ENCODE measurements at places on chromosomes 5 and 9. TPM values are rescaled to one million over a fixed set of nuclear protein-coding genes. Genes with fewer than 3 reads are reported as not detected.

DNA sequence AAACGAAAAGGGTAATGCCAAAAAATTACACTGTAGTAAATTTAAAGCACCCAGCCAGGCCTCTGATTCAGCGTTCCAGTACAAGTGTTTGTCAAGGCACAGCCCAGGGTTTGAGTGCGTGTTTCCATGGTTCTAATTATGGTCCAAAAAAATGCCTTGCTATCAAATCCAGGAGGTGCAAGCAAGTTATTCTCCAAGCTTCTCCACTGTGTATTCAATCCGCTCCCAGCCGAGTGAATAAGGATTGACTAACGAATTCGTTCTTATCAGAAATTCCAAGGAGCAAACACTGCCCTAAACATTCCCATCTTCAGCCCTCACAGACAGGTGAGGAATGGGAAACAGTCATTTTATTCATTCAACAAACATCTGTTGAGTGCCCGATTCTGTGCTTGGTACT lies 103.3 kb upstream of the WWC1 start:
- H3K4me3 ChIP-seq = no peak overlapping the region
- H3K27me3 ChIP-seq = no peaks in the 10 kb centered on the region
- H3K4me1 ChIP-seq = peaks cover 20% of the 10 kb centered on the region
- no peak overlapping the region for H3K27ac ChIP-seq
- H3K36me3 ChIP-seq = no peaks in the 10 kb centered on the region

Gene RIMOC1
- 32.7 TPM for total RNA-seq

Gene SLC6A19
- total RNA-seq = not detected

GRCh38 chr5:151257731-151258181 lies 4.8 kb downstream of the GM2A start:
- H3K27me3 ChIP-seq = no peaks in the 10 kb centered on the region
- peaks cover 6% of the 10 kb centered on the region for H3K4me1 ChIP-seq
- no peak overlapping the region for H3K27ac ChIP-seq
- no peaks in the 10 kb centered on the region for H3K36me3 ChIP-seq

Gene MEIKIN
- not detected for total RNA-seq

- H3K36me3 ChIP-seq = no peaks in the 10 kb centered on the region
- DNase-seq = no peak
- H3K27me3 ChIP-seq = no peaks in the 10 kb centered on the region
- no peak overlapping the region for H3K4me3 ChIP-seq
- H3K4me1 ChIP-seq = peaks cover 18% of the 10 kb centered on the region
These were observed 97.3 kb upstream of the DMRT1 start for GRCh38 chr9:744046-744712.

Gene PCDHB3
- total RNA-seq = 6.7 TPM

Gene PCDHGC5
- 1.3 TPM for total RNA-seq

DNA sequence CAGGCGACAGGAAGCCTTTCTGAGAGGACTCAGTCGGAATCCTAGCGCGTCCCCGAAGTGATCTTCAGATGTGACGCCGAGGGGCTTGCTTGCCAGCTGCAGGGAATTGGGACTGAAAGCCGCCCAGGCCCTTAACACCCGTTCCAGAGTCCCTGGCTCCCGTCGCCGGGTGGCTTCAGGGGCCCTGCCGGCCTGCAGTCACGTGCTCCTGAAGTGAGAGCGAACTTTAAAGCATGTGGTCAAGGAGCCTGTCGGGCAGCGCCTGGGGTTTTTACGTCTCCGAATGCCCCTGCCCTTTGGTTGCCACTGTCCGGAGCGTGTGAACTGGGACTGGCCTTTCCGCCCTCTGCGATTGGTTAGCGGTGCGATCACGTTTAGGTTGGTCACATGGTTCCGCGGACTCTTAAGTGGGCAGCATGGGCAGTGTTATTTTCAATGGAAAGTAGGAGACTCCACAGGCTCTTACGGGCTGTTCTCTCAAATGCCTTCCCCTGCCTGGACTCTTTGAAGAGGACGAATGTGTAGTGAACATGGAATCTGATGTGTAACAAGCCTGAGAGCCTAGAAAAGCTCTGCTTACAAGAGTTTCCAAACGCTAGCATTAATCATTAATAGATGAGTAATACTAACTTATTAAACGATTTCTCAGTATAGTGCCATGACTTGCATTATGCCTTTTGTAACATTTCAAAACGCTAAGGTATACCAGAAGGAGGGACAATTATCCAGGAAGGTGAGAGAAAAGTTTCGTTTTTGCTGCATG lies 1.9 kb downstream of the VLDLR start:
- peaks cover 46% of the 10 kb centered on the region for H3K27me3 ChIP-seq
- H3K27ac ChIP-seq = no peak overlapping the region
- H3K4me1 ChIP-seq = peaks cover 5% of the 10 kb centered on the region

DNA sequence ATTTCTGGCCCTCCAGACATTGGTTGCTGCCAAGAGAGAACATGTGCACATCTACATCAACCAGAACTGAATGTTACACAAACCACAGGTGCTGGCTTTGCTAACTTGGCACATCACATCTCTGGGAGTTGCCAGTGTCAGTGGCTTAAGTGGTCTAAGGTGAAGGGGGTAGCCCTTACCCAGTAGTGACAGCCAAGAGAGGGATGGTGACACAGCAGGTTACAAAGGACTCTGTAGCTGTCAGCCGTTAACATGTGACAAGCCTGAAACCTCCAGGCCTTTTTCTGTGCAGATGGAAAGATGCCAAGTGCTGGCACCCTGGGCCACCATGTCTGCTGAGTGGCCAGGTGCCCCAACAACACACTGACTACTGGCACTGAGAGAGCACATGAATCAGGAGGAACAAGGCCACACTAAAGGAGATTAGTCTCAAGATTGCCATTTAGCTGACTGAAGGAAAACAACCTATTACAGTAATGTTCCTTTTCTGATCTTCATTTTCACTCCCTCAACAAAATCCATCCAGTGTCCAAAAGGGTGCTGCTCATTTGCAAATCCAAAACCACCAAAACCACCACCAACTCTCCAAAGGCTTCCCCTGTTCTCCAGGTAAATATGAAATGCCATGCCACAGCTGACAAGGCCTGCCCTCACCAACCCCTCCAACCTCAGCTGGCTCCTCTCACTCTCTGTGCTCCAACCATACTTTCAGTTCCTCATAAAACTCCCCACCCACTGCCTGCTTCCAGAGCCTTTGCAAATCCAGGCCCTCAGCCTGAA lies 20.2 kb downstream of the SIL1 start:
- H3K36me3 ChIP-seq = no peaks in the 10 kb centered on the region
- peaks cover 30% of the 10 kb centered on the region for H3K4me1 ChIP-seq
- no peak overlapping the region for H3K4me3 ChIP-seq
- no peak for DNase-seq
- no peaks in the 10 kb centered on the region for H3K27me3 ChIP-seq
- H3K27ac ChIP-seq = peak overlapping the region; percentile 61

Gene TEX48
- not detected for total RNA-seq

DNA sequence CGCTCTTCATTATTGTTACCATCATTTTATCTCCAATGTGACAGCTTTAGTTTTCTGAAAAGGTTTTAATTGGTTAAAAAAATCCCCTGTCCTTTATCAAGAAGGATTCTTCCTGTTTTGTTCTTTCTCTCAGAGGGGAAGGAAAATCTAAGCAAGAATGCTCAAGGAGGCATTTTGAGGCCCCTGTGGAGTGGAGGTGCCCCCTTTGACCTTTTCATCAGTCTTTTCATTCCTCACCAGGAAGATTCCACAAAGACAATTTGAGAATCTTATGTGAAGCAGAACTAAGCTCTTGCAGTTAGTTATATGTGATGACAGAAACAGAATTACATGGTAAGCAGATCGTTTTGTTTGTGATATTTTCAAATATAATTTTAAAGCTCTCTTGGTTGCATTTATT lies 489.6 kb downstream of the MAN2A1 start:
- H3K27me3 ChIP-seq = no peaks in the 10 kb centered on the region
- H3K4me3 ChIP-seq = peak overlapping the region; percentile 36
- H3K4me1 ChIP-seq = peaks cover 34% of the 10 kb centered on the region
- DNase-seq = peak; percentile 91
- H3K27ac ChIP-seq = peak overlapping the region; percentile 95
- peaks cover 18% of the 10 kb centered on the region for H3K36me3 ChIP-seq

- no peaks in the 10 kb centered on the region for H3K4me1 ChIP-seq
- no peaks in the 10 kb centered on the region for H3K36me3 ChIP-seq
- H3K4me3 ChIP-seq = no peak overlapping the region
- DNase-seq = no peak
- H3K27me3 ChIP-seq = no peaks in the 10 kb centered on the region
These were observed 65.3 kb downstream of the ARHGEF37 start for GRCh38 chr5:149646564-149646963.

Gene CFAP90
- 0.22 TPM for total RNA-seq

GRCh38 chr5:124865066-124865465 lies 118.6 kb upstream of the ZNF608 start:
- H3K4me1 ChIP-seq = peaks cover 8% of the 10 kb centered on the region
- H3K36me3 ChIP-seq = no peaks in the 10 kb centered on the region
- DNase-seq = no peak
- no peak overlapping the region for H3K27ac ChIP-seq

DNA sequence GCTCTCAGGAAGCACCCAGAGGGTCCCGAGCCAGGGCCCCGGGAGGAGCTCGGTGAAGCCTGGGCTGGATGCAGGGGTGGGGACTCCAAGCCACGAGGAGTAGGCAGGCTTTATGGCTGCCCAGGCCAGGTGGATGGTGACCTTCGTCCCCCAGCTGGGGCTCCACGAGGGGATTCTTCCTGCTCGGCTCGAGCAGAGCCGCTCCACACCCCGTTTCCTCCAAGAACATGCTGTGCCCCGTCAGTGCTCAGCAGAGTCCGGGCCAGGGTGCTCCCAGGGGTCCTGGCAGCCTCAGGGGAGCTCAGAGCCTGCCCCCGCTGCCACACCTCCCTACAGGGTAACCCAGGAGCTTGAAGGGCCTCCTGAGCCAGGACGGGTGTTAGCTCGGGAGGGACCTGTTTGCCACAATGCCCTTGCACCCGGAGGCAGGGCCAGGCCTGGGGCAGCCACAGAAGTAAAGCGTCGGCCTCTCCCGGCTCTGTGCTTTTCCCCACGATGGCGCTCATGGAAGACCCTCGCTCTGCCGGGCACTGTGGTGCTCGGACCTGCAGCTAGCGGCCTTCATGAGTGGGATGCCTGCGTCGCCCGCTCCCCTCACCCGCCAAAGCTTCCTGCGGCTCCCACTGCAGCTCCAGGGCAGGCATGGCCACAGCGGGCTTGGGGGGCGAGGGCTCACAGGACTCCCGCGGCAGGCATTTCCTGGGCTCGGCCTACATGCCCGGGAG lies 86.8 kb downstream of the KCNT1 start:
- no peak for DNase-seq
- H3K27me3 ChIP-seq = no peaks in the 10 kb centered on the region

DNA sequence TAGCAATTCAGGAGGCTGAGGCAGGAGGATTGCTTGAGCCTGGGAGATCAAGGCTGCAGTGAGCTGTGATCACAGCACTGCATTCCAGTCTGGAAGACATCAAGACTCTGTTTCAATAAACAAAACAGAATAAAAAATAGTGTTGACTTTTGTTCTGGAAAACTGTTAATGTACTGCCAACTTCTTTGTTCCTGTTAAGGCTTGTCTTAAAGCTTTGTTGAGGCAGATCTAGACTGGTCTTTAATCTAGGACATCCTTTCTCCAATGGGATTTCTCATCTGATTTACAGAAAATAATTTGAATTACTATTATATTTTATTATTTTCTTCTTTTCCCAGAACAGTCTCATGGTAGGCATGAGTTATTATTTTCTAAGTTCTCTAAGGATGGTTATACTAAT lies 26.0 kb downstream of the BDP1 start:
- no peak overlapping the region for H3K27ac ChIP-seq
- H3K4me1 ChIP-seq = peaks cover 4% of the 10 kb centered on the region
- no peaks in the 10 kb centered on the region for H3K27me3 ChIP-seq
- no peak overlapping the region for H3K4me3 ChIP-seq
- no peak for DNase-seq

GRCh38 chr5:104998169-104998568 lies 1435.6 kb upstream of the NUDT12 start:
- no peaks in the 10 kb centered on the region for H3K4me1 ChIP-seq
- H3K36me3 ChIP-seq = no peaks in the 10 kb centered on the region
- H3K4me3 ChIP-seq = no peak overlapping the region
- H3K27ac ChIP-seq = no peak overlapping the region

DNA sequence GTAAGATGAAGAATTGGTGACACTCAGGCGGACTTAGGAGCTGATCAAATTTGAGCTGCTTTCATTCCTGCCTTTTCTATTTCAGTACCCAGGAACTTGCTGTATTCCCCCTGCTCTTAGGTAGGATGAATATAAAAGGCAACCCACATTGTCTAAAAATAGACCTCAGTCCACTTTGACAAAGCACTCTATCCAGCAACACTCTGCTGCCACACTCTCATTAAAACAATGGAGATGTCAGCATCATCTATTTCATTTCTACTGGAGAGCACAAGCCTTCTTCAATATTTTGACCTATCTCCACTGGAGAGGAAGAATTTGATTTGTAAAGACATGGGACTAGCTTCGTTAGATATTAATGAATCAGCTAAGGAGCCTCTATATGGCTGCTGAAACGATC lies 468.4 kb downstream of the PTPRD start:
- H3K27ac ChIP-seq = no peak overlapping the region
- no peak for DNase-seq
- H3K4me1 ChIP-seq = no peaks in the 10 kb centered on the region
- H3K36me3 ChIP-seq = no peaks in the 10 kb centered on the region
- no peak overlapping the region for H3K4me3 ChIP-seq

DNA sequence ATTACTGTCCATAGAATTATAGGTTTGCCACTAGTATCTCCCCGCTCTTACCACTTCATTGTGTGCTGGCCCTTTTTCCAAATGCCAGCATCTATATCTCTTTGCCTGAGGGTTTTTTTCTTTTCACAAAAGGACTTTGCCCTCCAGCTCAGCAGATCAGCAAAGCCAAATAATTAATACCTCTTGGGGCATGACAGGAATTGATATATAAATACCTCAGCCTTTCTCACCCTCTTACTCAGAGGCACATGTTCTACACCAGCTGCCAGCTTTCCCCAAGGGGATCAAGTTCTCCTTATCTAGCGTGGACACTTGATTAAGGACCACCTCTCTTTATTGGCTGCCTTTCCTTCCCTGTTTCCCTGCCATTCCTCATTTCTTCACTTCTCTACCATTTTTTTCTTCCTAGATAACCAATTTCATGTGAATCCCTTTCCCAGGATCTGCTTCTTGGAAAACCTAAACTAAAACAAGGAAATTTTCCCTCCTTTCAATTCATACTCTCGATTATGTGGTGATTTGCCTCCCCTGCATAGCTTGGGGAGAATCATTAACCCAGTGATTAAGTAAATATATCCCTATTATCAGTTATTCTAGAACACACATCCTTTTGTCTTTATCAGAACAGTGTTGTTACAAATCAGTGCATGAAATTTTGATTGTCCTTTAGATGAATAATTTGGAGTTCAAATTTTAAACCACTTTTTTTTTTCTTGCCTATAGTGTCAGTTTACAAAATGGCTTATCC lies 6.9 kb upstream of the NUDT12 start:
- no peak overlapping the region for H3K4me3 ChIP-seq
- H3K27ac ChIP-seq = no peak overlapping the region
- no peaks in the 10 kb centered on the region for H3K36me3 ChIP-seq
- no peaks in the 10 kb centered on the region for H3K4me1 ChIP-seq

GRCh38 chr9:95425910-95426551 lies 90.7 kb downstream of the PTCH1 start:
- peak overlapping the region; percentile 39 for H3K4me3 ChIP-seq
- peaks cover 11% of the 10 kb centered on the region for H3K36me3 ChIP-seq
- H3K27ac ChIP-seq = peak overlapping the region; percentile 84
